ENCODE measurements at places on chromosomes 16 and 17. TPM values are rescaled to one million over a fixed set of nuclear protein-coding genes. Genes with fewer than 3 reads are reported as not detected.

- DNase-seq = no peak
Measured at GRCh38 chr16:12146966-12147365, 170.4 kb downstream of the SNX29 start.

DNA sequence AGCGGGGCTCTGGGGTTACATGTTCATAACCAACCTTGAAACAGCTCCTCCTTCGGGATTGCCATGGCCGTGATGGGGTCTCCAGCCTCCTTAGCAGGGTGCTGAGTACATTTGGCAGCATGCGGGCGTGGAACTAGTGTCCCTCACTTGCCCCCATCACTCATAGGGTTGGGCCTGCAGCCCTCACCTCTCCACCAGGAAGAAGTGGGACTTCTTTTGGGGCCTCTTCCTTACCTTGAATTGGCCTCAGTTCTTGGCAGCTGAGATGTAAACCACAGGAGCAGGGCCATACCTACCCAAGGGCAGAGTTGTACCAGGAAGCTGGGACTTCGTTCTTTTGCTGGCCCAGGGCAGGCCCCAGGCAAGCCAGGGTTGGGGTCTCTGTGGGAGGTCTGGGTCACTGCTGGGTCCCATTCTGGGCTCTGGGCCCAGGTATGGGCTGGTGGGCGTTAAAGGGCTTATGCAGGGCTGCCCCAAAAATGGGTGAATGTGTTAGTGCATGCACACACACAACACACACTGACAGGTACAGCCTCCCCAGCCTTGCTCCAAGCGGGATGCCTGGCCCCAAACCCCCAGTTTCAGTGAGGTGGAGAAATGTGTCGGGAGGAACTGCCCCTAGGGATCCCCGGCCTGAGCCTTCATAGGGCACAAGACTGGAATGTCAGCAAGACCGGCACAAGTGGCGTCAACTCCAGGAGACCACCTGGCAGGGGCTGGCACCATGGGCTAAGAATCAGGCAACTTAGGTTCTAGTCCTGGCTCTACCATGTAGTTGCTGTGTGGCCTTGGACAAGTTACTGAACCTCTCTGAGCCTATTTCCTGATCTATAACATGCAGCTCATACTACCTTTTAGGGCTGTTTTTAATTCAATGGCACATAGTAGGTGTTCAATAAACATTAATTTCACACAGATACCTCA, 3.9 kb upstream of the KRT15 start:
- peak; percentile 63 for DNase-seq

DNA sequence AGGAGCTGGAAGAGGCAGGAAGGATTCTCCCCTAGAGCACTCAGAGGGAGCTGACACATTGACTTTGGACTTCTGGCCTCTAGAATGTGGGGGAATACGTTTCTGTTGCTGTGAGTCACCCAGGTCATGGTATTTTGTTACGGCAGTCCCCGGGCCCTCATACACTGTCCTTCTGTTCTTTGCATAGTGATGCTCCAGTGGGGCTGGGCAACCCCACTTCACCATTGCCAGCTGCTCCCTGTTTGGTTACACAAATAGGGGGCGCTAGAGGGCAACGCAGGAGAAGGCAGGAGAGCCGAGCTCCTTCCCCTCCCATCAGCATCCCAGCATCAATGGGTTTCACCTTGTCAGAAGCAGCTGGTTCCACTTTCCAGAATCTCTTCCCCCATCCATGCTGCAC, 257.7 kb upstream of the FOXF1 start:
- no peak for DNase-seq

- peak; percentile 62 for DNase-seq
Measured at GRCh38 chr17:17837380-17837821, 615 bp upstream of the SREBF1 start.

DNA sequence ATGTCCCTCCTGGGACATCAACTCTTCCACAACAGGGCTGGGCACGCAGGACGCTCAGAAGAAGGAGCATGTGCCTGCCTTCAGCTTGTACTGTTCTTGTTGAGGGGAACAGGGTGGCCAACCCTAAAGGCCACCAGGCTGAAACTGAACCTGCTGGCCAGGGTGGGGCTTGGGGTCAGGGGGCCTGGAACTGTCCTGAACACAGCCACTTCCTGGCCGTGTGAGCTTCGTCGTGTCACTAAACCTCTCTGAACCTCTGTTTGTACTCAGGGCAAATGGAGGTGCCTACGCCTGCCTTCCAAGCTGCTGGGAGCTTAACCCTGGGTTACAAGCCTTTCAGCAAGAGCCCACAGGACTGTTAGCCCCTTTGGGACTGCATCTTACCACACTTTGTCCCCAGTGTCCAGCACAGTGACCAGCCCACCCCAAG, 6.7 kb downstream of the ARHGAP27 start:
- DNase-seq = no peak

- peak; percentile 68 for DNase-seq
Measured at GRCh38 chr16:67278773-67279295, 498 bp upstream of the PLEKHG4 start.

MYCBPAP gene
- 2.4 TPM for total RNA-seq

GRCh38 chr16:89711601-89712273, 9.0 kb downstream of the VPS9D1 start:
- peak; percentile 73 for DNase-seq

KRTAP4-3 gene
- total RNA-seq = not detected

CCL7 gene
- not detected for total RNA-seq

ZG16 gene
- 551 TPM for total RNA-seq

DNA sequence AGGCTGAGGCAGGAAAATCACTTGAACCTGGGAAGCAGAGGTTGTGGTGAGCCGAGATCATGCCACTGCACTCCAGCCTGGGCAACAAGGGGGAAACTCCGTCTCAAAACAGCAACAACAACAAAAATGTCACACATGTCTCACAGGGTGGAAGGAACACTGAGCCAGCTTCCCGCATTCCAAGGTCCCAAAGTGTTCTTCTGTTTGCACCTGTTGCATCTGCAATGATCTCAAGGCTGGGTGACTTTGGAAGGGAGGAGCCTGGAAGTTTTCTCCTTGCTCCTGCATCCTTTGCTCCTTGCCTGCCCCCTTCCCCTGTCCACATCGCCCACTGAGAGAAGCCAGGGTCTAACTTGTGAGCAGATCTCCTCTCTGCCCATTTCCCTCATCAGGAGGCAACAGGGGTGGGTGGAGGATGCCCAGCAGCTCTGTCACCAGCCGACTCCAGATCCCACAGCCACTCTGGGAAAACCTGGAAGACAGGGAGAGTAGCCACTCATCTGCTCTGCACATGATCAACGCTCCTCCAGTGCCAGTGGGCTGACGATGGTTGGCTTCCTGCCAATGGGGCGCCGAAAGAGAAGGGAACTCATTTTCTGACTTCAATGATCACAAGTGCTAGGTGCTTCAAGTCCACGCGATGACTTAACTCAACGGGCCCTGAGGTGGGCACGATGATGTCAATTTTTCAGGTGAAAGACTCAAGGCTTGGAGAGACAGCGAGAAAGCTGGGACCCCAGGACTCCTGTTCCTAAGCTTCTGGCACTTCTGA, 12.6 kb downstream of the CHST6 start:
- no peak for DNase-seq

GRCh38 chr16:5018793-5019192, 14.9 kb downstream of the NAGPA start:
- DNase-seq = no peak

- no peak for DNase-seq
Measured at GRCh38 chr16:77823067-77823466, 34.7 kb downstream of the VAT1L start.

- no peak for DNase-seq
Measured at GRCh38 chr16:65751622-65752521, 614.6 kb upstream of the CDH5 start.

HP gene
- total RNA-seq = 0.51 TPM

DNA sequence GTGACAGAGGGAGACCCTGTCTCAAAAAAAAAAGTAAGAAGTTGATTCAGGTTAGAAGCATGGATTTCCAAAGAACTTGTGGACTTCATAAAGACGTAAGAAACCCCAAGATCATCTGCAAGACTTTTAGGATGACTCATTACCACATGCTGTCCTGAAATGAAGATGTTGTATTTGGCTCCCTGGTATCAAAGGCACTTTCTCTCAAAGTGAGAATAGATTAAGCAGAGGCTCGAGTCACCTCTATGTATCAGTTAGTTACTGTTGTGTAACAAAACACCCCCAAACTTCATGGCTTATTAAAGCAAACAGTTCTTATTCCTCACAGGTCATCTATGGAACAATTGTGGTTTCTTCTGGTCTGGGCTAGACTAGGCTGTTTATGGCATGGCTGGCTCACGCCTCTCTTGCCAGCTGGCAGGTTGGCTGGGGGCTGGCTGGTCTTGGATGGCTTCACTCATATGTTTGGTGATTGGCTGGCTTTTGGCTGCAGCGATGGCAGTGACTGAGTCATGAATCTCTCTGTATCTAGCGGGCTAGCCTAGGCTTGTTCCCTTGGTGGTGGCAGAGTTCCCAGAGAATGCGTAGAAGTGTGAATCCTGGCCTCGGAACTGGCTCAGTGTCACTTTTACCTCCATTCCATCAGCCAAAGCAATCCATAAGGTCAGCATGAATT, 60.4 kb upstream of the MSI2 start:
- DNase-seq = no peak

DNA sequence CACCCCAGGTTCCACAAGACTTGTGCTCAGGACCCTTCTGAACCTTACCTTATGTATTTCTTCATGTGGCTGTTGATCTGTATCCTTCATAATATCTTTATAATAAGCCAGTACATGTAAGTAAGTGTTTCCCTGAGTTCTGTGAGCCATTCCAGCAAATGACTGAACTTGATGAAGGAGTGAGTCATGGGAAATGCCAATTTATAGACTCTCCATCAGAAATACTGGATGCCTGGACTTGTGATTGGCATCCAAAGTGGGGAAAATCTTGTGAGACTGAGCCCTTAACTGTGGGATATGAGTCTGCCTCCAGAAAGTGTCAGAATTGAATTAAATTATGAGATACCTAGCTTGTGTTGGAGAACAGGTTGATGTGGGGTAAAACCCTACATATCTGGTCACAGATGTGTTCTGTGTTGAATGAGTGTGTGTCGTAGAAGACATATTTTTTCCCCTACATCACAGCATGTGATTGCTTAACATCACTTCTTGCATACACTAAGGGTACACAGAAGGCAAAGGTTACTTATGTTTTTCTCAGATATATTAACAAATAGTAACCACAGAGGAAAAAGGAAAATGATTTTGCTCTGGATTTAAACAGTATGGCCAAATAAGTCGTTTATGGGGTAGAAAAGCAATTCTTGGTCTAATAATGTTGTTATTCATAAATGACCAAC, 70.2 kb upstream of the NETO2 start:
- DNase-seq = no peak

GRCh38 chr17:37740915-37741314, 3.9 kb downstream of the HNF1B start:
- DNase-seq = no peak

GRCh38 chr17:34207572-34207971, 47.5 kb upstream of the CCL2 start:
- no peak for DNase-seq

DNA sequence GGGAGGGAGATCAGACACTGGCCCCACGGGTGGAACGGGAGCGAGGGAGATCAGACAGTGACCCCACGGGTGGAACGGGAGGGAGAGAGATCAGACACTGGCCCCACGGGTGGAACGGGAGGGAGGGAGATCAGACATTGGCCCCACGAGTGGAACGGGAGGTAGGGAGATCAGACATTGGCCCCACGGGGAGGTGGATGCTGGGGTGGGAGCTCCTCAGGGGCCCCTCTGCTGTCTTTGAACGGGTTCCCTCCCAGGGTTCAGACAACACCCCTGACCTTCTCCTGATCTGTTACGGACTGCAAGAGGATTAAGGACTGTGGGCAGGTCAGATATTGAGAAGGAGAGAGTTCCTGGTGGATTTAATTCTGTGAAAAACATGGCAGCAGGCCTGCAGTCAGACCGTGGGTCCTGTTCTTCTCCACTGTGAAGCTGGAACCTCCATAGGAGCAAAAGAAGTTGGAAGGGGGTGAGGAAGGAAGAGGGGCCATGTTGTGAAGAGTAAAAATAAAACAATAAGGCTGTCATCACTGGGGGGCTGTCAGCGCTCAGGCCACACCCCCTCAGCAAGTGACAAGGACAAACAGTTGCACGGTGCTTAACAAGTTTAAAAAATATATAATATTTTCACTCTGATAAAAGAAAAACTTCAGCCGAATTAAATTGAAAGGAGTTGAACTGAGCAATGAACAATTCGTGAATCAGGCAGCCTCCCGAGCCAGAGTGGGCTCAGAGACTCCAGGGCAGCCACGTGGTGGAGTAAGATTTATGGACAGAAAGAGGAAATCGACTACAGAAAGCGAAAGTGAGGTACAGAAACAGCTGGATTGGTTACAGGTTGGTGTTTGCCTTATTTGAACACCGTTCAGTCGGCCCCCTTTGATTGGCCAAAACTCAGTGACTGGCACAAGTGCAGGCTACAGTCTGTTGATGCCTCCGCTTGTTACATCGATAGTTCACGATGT, 348.7 kb upstream of the TNRC6C start:
- peak; percentile 32 for DNase-seq

- peak; percentile 52 for DNase-seq
Measured at GRCh38 chr17:1055751-1056645, 59.1 kb downstream of the TIMM22 start.

DNA sequence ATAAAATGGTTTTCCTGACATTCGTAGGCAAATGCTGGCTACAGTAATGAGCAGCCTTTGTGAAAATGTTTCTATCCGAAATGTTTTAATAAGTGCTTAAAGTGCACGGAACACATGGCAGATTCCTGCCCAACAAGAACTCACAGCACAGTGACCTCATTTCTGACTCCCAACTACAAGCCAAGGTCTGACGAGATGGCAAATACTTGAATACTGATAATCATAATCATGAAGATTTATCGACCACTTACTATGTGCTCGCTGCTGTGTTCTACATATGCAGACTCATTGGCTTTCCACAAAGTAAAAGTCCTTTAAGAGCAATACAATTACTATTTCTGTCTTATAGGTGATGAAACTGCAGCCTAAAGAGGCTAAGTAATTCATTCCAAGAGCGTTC, 238.1 kb upstream of the CDH5 start:
- no peak for DNase-seq

DNA sequence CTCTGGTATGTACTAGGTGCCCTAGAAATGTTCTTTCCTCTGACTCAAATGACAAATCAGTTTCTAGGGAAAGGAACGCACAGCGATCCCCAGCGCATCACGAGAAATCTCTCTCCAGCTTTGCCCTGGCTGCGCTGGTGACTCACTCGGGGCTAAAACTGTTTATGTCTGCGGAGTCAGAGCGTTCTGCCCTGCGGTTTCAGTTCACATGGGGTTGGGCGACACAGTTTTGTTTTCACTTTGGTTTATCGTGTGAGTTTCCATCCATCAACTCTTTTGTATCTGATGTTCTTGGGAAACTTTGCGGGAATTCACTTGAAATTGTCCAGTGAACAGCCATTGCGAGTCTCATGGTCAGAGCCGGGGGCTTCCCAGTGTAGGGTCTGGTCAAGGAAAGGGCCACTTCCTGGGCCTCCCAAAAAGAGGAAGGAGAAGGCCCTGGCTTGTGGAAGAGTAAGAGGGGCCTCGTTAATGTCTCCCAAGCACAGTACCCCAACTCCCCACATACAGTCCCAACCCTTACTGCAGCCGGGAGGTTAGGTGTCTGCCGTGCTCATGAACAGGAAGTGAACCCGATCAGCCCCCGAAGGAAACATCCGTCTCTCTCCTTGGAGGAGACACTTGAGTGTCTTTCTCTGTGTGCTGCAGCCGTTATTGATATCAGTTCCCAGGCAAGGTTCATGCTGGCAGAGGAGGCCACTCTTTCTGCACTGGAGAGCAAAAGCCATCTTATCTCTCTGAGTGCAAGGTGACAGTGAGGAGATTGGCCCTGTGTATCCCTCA, 643.2 kb downstream of the WWOX start:
- peak; percentile 69 for DNase-seq

- DNase-seq = no peak
Measured at GRCh38 chr16:4517812-4518680, 20.5 kb downstream of the CDIP1 start.

- peak; percentile 96 for DNase-seq
Measured at GRCh38 chr17:47831003-47831933, at the start of the genes LRRC46 and MRPL10. LRRC46 (plus strand) TSS chr17:47831670; CDS start chr17:47831990, 320 bp downstream. MRPL10 (minus strand) TSS chr17:47831541; CDS start chr17:47831511, 30 bp downstream.
